ENCODE measurements at places on chromosomes 4 and X.
A peak's percentile ranks its signal among the peaks of the same experiment; 100 is the strongest.

GRCh38 chr4:116015549-116015948 is 902.1 kb upstream of the NDST4 start:
- DNase-seq = no peak

GRCh38 chrX:18643243-18643642 is 28.7 kb downstream of the RS1 start:
- DNase-seq = no peak

GRCh38 chr4:176792326-176793059 is at the start of gene VEGFC:
Gene VEGFC, minus strand, starts transcription at chr4:176792922. Its CDS starts 611 bp downstream, at chr4:176792311.
- no peak for DNase-seq

- DNase-seq = no peak
Measured at GRCh38 chr4:48315728-48316630, 25.4 kb upstream of the SLAIN2 start.

GRCh38 chr4:2330091-2331042 is 68.5 kb upstream of the MXD4 start:
- no peak for DNase-seq

GRCh38 chr4:31458813-31459212 is 738.6 kb downstream of the PCDH7 start:
- DNase-seq = no peak

- DNase-seq = no peak
Measured at GRCh38 chr4:109629775-109630174, 69.7 kb downstream of the MCUB start.

GRCh38 chr4:125313989-125314667 is 627 bp upstream of the FAT4 start:
- no peak for DNase-seq

- DNase-seq = no peak
Measured at GRCh38 chrX:72330131-72330530, 24.4 kb upstream of the CITED1 start.

DNA sequence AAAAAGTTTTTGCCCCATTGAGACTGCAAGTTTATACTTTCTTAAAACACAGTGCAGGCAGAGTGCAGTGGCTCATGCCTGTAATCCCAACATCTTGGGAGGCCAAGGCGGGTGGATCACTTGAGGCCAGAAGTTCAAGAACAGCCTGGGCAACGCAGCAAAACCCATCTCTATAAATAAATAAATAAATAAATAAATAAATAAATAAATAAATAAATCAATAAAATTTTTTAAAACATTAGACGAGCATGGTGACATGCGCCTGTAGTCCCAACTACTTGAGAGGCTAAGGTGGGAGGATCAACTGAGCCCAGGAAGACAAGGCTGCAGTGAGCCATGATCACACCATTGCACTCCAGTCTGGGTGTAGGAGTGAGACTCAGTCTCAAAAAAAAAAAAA is 213.3 kb downstream of the LRBA start:
- no peak for DNase-seq

DNA sequence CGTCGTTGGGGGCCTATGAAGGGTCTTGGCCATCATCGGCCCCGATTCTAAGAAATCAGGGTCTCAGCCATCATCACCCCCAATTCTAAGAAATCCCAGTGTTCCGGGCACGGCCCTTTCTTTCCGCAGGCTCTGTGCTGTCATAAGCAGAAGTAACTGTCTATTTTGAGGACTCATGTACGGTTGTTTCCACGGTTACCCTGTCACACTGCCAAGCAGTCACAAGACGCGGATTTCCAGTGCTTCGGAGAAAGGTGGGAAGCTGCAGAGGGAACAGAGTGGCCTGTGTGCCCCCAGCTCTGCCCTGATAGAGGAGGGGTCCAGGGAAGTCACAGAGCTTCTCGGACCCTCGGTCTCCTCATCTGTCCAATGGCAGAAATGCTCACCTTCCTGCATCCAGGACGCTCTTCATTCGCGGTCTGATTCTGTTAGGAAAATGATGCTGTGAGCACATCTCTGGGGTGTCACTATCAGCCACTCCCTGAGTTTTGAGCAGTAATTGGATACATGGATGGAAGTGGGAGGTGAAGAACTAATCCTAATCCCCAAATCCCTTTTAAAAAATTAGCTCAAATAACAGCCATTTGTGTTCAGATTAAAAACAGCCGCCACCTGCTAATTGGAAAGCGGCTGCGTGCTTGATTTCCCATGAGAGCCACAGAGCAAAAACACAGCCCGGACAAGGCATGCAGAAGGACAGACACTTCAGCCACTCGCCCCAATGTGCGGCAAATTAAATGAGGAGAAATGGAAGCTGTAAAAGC is 73.1 kb downstream of the WFS1 start:
- no peak for DNase-seq

DNA sequence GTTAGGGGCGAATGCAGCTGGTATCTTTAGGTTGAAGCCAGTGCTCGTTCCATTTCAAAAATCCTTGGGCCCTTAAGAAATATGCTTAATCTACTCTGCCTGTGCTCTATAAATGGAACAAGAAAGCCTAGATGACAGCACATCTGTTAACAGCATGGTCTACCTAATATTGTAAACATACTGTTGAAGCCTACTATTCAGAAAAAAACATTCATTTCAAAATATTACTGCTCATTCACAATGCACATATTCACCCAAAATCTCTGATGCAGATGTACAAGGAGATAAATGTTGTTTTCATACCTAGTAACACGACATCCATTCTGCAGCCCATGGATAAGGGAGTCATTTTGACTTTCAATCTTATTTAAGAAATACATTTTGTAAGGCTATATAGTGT is 106.6 kb downstream of the TBC1D19 start:
- no peak for DNase-seq

DNA sequence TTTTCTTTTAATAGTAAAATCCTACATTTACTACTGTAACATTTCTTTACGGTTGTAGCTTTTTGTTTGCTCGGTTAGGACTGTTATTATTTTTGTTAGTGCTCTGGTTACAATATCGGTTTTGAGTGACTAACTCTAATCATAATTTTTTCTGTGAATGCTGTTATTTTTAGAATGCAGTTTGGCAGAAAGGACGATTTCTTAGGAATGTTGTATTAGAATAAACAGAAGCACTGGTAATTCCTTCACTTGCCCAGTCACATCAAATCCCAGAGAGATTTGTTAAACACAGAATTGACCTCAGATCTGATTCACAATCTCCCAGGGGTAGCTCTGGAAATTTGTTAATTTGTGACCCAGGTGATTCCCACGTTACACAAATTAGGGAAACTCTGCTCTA is 21.7 kb downstream of the DDIT4L start:
- DNase-seq = no peak

DNA sequence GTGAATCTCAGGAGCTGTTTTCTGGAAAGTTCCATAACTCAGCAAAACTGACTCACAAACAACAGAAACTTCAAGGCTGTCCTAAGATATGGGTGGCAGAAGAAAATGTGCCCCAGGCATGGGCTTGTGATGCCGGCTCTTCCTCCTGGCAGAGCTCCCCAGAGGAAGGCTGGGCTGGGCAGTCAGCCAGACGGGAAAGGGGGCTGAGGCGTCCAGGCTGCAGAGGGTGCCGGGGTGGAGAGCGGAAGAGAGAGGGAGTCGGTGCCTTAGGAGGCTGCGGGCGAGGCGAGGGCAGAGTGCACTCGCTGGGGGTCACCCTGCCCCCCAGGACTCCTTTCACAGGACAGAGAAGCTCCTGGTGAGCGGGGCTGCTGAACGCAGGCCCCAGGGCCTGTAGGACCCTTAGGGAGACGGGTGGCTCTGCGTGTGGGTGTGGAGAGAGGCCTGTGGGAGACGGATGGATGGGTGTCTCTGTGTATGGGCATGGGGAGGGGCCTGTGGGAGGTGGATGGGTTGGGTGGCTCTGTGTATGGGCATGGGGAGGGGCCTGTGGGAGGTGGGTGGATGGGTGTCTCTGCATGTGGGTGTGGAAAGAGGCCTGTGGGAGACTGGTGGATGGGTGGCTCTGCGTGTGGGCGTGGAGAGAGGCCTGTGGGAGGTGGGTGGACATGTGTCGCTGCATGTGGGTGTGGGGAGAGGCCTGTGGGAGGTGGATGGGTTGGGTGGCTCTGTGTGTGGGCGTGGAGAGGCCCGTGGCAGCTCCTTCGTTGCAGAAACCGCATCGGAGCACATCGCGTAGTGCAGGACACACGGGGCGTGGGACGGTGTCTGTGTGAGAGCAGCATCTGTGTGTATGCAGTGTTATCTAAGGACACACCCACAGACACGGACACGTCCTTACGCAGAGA is 15.9 kb downstream of the PCGF3 start:
- DNase-seq = no peak

DNA sequence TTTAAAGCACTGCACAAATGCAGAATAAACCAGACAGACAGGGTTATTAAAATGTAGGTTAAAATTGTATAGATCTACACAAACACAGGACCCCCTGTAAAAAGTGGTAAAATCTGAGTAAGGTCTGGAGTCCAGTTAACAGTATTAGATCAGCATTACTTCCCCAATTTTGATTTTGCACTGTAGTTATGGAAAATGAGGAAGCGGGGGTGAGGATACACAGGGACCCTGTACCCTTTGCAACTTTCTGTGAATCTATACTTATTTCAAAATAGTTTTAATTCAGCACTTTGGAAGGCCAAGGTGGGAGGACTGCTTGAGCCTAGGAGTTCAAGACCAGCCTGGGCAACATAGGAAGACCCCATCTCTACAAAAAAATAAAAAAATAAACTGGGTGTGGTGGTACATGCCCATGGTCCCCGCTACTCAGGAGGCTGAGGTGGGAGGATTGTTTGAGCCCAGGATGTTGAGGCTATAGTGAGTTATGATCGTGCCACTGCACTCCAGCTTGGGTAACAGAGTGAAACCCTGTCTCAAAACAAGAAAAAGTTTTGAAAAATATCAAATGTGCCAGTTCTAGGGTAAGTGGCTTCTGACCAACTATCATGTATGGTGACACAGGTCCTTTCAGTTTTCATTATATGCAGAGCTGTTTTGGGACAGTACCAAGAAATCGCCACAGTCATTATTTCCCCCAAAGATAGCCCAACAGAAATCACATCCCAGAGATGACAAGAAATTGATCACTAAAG is 17.7 kb downstream of the SEL1L3 start:
- no peak for DNase-seq

DNA sequence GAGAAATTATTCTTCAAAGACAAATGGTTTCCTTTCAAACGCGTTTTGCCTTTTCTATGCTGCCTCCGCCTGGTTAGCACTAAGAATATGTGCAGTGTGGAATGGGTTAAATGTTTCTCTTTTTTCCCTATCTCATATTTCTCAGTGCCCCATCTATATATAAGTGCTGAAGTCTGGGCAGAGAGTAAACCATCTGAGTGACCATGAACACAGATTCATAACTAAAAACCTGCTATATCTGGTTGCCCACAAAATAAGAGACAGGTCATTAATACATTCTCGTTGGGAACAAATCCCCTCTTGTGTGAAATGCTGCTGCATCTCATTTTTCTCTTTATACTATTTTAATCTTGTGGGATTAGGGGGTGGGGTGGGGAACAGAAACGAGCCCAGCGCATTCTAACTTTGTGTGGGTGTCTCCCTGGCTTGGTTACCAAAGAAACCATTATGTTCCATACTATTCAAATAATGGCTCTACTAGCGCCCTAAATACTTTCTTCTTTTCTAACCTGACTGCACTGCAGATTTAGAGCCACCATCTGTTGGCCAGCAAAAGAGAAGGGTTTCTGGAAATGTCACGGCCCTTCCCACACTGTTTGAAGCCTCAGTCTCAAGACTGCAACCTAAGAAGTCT is 42.2 kb upstream of the PTCHD1 start:
- no peak for DNase-seq

GRCh38 chr4:52844596-52844995 is 17.5 kb upstream of the RASL11B start:
- no peak for DNase-seq

- DNase-seq = no peak
Measured at GRCh38 chr4:34170946-34171345, 2073.4 kb downstream of the ARAP2 start.

GRCh38 chr4:123198706-123199105 is 197.9 kb upstream of the SPRY1 start:
- DNase-seq = no peak

DNA sequence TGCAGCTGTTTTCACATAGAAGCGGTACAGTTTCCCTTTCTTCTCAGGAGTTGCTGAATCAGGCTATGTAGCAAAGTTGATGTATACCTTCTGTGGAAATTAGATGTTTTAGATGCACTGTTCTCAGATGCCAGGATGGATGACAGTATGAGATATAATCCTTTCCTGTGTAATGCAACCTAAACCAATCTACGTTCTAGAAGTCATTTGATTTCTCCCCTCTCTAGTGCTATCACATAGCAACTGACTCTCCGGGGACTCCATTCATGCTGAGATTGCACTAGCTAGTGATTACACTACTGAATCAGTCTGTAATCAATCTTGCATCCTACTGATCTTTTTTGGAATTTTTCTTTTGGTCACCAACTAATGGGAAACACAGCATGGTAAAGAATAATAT is 1881.7 kb downstream of the PCDH7 start:
- DNase-seq = no peak

GRCh38 chr4:173013232-173013930 is 155.2 kb upstream of the GALNT7 start:
- peak; percentile 9 for DNase-seq

GRCh38 chr4:122783301-122784215 is 43.1 kb upstream of the FGF2 start:
- no peak for DNase-seq

- no peak for DNase-seq
Measured at GRCh38 chr4:94641702-94642560, 115.8 kb upstream of the BMPR1B start.

DNA sequence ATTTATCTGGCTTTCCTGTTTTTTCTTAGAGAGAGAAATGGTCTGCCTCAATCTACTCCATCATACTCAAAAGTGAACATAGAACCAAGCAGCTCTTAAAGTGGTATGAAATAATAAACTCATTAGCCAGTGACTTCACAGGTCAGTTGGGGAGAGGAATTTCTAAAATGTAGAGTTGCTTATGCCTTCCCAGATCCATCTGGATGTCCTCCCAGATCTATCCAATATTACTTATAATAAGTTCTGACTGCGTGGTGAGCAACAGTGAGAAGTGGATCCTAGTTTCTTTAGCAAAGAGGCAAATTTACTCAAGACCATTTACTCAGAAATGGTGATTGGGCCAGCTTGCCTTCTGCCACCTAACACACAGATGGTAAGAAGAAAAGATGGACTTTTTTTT is 748.0 kb downstream of the PCDH18 start:
- no peak for DNase-seq

DNA sequence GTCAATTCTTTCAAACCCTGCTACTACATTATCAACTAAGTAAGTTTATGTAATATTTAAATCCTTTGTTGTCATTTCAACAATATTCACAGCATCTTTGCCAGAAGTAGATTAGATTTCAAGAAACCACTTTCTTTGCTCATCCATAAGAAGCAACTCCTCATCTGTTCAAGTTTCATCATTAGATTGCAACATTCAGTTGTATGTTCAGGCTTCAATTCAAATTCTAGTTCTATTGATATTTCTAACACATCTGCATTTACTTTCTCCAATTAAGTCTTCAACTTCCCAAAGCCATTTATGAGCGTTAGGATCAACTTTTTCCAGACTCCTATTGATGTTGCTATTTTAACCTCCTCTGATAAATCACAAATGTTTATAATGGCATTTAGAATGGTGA is 66.1 kb downstream of the BMP3 start:
- DNase-seq = no peak

GRCh38 chr4:7473081-7473480 is 38.4 kb upstream of the PSAPL1 start:
- no peak for DNase-seq

Measured in stimulated activated CD4-positive, alpha-beta T cell treated with anti-CD3 and anti-CD28 coated beads, Interleukin-15, amount 100 ng/mL, for 1 hour (primary cell).